ENCODE measurements at places on chromosomes 13 and 19. TPM values are rescaled to one million over a fixed set of nuclear protein-coding genes. Genes with fewer than 3 reads are reported as not detected.

Gene PSG4
- total RNA-seq = not detected

Gene ZNF738
- 5.3 TPM for total RNA-seq

Gene ZNF442
- 2.4 TPM for total RNA-seq

Gene ZNF358
- 56.2 TPM for total RNA-seq

Gene CYP4F2
- 11.1 TPM for total RNA-seq

Gene CD70
- total RNA-seq = not detected

Gene GRK1
- not detected for total RNA-seq

Gene EBI3
- 0.40 TPM for total RNA-seq

Gene LILRB4
- total RNA-seq = 2.1 TPM

GRCh38 chr13:72144636-72145035, 277.6 kb upstream of the DACH1 start:
- no peak for DNase-seq

GRCh38 chr13:71727042-71727441, 140.0 kb downstream of the DACH1 start:
- DNase-seq = no peak

- DNase-seq = no peak
These were observed 714 bp downstream of the HSH2D start for GRCh38 chr19:16144216-16144581.

GRCh38 chr13:113448545-113448884, 4.8 kb downstream of the ADPRHL1 start:
- DNase-seq = peak; percentile 55

GRCh38 chr19:2726160-2726855, 5.1 kb upstream of the DIRAS1 start:
- no peak for DNase-seq

GRCh38 chr13:95083758-95084157, 217.5 kb downstream of the ABCC4 start:
- DNase-seq = no peak

GRCh38 chr13:101499406-101499805, 46.9 kb downstream of the ITGBL1 start:
- no peak for DNase-seq

DNA sequence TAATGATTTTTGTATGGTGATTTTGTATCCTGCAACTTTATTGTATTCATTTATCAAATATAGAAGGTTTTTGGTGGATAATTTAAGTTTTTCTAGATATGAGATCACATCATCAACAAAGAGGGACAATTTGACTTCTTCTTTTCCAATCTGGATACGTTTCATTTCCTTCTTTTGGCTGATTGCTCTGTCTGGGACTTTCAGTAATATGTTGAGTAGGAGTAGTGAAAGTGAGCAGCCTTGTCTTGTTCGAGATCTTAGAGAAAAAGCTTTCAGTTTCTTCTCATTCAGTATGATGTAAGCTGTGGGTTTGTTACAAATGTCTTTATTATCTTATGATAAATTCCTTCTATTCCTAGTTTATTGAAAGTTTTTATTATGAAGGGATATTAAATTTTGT, 352.0 kb upstream of the DACH1 start:
- DNase-seq = no peak

DNA sequence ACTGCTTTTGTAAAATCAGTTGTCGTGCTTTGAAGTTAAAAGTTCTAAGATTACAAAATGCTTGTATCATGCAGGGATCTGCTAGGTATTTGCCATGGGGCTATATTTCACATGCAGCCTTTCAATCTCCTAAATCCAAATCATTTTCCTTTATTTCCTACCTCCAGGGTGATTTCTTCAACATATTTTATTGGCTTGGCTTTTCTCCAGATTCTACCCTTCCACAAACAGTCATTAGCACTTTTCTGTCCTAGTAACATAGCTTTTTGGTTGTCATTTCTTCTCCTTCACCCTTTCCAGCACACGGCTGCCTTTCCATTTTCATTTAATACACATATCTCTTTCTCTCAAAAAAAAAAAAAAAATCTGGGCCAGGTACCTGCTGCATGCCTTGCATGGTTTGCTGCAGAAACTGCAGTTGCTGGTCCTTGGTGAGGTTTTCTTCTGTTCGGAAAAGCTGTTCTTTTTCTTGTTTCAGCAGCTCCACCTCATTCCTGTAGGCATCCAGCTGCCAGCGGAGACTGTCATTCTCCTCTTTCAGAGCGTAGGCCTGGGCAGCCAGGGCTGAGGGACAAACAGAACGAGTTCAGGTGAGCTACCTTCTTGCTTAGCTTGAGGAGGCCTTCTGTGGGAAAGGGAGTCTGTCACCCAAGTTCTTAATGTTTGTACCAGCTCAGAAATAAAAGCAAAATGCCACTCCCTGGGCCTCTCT, 274.7 kb downstream of the DNAJC15 start:
- no peak for DNase-seq

DNA sequence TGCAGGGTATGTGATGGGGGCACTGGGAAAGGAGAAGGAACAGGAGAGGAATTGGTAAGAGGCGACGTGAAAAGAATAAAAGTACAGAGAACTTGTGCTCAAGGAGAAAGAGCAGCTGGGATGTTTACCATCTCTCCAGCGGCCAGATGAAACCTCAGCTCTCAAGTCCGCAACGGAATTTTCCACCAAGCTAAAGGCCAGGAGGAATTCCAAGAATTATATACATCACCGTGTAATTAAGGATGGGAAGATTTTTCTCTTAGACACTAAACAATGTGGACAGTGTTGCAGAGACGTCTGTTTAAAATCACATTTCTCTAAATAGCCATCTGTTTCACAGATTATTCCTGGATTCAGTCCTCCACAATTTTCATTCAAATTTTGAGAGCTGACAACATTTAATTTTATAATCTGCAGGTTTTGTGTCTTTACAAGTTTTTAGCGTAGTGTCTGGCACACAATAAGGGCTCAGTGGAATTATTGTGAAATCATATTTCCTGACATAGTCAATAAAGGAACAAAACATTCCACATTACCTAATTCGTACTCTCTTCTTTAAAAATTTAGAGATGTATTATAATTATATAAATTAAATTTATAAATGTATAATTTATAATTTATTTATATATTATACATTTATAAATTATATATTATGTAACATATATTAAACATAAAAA, 23.0 kb upstream of the USP29 start:
- no peak for DNase-seq

GRCh38 chr19:493391-494170, 2.7 kb upstream of the MADCAM1 start:
- DNase-seq = no peak

GRCh38 chr13:60583196-60583888, 186.3 kb downstream of the TDRD3 start:
- peak; percentile 30 for DNase-seq

GRCh38 chr13:98959291-98959690, 18.6 kb downstream of the DOCK9 start:
- DNase-seq = no peak

DNA sequence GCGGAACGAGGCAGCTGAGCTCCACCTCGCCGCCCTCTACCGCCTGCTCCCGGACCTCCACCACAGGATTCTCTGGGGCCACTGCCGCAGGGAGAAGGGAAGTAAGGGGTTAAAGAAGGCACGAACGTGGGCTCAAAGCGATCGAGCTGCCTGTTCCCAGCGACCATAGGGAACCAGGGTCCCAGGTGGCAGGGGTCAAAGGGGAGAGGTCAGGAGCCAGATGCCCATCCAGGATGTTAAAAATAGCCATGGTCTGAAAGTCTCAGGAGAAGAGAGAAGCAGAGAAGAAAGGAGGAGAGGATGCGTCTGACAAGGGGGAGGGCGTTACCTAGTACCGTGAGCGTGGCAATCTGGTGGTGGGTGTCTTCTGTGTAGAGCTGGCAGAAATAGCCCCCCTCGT, 7.4 kb upstream of the ZNF428 start:
- DNase-seq = no peak

DNA sequence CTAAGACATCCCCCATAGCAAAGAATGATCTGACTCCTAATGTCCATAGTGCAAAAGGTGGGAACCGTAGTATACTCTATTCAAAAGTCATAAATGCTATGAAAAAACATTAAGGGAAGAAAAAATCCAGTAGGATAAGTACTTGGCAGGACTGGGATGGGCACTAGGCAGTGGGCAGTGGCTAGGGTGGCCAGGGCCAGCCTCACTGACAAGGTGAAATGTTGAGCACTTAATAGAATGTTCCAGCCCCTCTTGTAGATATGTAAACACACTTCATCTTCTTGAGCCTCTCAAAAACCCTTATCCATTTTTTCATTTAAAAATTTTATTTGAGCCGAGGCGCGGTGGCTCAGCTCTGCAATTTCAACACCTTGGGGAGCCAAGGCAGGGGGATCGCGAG, 1.5 kb upstream of the CLEC4G start:
- DNase-seq = no peak

DNA sequence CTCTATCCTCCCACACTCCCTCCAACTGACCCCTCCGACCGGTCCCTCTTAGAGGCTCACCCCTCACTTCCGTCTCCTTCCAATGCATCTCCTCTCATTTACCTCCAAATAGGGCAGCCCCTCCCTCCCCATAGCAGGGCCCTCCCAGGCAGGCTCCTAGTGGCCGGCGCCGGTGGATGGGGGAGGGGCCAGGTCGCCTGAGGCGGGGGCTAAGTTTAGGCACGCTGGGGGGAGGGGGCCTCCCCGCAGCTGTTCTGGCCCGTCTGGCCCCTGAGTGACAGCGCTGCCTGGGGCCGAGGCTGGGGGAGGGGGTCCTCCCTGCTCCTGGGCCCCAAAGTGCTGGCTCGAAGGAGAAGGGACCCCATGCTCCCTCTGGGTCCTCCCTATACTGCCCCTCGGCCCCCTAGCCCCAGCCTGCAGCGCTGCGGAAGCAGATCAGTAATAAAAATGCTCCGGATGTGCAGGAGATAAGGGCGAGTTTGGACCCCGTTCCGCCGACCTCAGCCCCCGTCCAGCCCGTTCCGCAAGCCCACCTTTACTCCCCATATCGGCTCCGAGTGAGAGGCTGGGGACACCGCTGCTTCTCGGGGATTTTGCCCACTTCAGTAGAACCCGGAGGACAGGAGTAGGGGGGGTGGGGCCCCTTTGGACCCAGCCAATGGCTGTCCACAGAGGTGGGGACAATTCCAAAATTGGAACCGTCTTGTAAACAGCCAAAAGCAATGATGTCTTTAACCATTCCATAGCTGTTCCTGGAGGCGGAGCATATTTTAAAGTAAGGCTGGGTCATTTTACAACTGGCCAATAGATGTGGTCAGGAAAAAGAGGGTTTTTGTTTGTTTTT, 4.0 kb downstream of the RTN2 start:
- DNase-seq = peak; percentile 71

GRCh38 chr13:60797112-60797511, 400.1 kb downstream of the TDRD3 start:
- no peak for DNase-seq

Data from left colon (tissue), 2 donors.